Transverse colon (tissue), 4 donors: ENCODE measurements at places on chromosomes 13 and 19.

GRCh38 chr13:28093881-28094280 is 6.5 kb downstream of the FLT3 start:
- DNase-seq: no peak

GRCh38 chr19:48340995-48341394 is 15.6 kb downstream of the EMP3 start:
- no peak for DNase-seq

- DNase-seq: no peak
These were observed 190.3 kb downstream of the STK24 start for GRCh38 chr13:98386637-98387036.

- no peak for DNase-seq
These were observed 45.1 kb upstream of the TEX29 start for GRCh38 chr13:111275382-111275781.

- no peak for DNase-seq
These were observed 1.2 kb downstream of the ZSWIM9 start for GRCh38 chr19:48171710-48172109.

DNA sequence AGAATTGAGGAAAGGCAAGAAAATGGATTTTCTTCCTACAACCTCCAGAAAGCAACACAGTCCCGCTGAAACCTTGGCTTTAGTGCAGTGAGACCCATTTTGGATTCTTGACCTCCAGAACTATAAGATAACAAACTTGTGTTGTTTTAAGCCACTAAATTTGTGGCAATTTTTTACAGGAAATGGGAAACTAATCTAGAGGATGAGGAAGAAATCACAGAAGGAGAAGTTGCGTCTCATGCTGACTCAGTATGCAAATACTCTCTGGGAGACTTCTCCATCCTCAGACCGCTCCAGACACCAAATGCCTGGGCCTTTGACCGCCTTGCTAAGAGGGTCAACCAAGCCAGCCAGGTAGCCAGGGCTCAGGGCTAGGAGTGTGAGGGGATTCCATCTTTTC is 13.1 kb upstream of the CEACAM16 start:
- no peak for DNase-seq

DNA sequence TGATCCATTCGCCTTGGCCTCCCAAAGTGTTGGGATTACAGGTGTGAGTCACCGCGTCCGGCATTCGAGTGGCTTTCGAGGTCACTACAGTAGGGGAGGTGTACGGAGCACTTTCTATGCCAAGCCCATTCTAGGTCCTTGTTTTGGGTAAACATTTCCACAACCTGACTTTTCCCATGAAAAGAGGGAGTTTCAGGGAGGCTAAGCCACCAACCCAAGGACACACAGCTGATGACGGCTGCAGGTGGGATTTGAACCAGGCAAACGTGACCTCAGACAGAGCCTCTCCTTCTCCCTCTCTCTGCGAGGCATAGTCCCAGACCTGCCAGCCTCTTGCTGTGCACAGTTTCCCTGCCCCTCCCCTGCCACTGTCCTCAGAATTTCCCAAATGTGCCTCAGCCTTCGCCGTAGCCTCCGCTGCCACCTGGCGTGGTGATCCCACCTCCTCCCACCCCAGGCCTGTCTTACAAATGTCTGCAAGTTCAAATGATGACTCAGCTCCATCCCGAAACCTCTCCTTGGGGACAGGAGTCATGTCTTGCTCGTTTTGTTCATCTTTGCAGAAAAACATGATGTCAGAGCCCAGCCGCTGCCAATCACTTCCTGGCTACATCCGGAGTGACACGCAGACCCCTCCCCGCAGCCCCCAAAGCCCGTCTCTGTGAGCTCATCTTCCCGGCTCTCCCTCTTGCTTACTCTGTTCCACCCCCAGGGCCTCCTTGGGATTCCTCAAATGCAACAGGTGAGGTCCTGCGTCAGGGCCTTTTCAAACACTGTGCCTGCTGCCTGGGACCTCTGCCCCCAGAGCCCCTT is 6.6 kb upstream of the GADD45B start:
- DNase-seq: no peak

DNA sequence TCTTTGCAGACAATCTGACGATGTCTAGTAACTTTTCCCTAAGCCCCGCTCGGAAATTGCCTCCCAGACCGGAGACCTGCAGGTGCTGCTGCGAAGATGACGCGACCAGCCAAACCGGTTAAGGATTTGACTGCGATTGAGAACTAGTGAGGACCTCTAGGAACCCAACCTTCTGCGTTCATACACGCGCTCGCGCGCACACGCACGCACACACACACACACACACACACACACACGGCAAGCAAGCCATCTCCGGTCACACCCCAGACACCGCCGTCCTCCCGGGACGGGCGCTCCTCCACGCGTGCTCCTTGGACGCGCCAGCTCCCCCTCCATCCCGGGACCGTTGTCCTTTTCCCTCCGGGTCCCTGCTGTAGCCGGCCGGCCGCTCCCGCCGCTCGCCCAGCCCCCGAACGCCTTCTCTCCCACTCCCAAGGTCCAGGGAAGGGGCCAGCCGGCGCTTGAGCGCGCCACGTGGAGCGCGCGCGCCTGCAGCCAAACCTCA is 1.2 kb downstream of the TBC1D4 start:
- peak; percentile 77 for DNase-seq

GRCh38 chr13:31056644-31057271 is 104.9 kb downstream of the HSPH1 start:
- DNase-seq: no peak
